ENCODE measurements at places on chromosomes 3 and 15. TPM values are rescaled to one million over a fixed set of nuclear protein-coding genes. Genes with fewer than 3 reads are reported as not detected.

DNA sequence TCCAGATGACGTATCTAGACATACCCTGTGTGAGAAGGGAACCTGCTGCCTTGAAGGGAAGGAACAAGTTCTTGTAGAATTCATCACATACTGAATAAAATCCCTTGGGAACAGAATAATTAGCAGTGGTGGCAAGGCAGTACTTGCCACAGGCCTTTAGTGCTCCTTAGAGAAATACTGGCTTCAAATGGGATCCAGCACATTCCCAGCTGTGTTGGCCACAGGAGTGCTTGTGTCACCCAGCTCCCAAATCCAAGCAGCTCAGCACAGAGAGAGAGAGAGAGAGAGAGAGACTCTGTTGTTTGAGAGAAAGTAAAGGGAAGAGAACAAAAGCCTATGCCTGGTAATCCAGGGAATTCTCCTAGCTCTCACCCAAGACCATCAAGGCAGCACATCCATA is 969.0 kb upstream of the ALCAM start:
- no peak for DNase-seq

- no peak for DNase-seq
Observed at GRCh38 chr15:90808517-90809235, 59.7 kb upstream of the FURIN start.

DNA sequence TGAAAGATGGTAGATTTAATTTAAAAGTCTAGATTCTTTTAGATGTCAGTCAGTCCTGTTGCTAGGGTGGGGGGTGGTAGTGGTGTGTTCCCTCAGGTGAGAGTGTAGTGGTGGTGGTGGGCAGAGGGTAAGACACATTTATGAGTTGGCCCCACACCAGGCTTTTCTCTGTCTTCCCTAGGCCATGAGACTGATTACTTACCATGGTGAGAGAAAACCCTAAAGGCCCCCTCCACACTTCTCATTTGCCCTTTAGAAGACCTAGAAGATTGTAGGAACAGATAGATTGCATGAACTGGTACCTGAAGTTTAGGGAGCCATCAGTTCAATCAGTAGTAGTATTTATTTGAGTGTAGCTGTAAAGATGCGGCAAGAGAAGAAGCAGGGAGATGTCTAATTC is 20.9 kb downstream of the FNDC3B start:
- DNase-seq = no peak

GRCh38 chr3:11221818-11222415 is 50.3 kb upstream of the ATG7 start:
- DNase-seq = no peak

GRCh38 chr3:32106929-32107362 is 526 bp downstream of the GPD1L start:
- no peak for DNase-seq

ZBTB47 gene
- polyA plus RNA-seq = 36.9 TPM

SCN11A gene
- polyA plus RNA-seq = 2.5 TPM

All from forelimb muscle (tissue), 1 donor.